Stimulated activated CD4-positive, alpha-beta T cell treated with anti-CD3 and anti-CD28 coated beads, Interleukin-2, amount 100 ng/mL, for 24 hours (primary cell): ENCODE measurements at places on chromosomes 13 and 19.

- DNase-seq: no peak
These were observed 22.2 kb downstream of the SHISA2 start for GRCh38 chr13:26029581-26030136.

GRCh38 chr19:2974342-2975041 is 2.9 kb upstream of the TLE6 start:
- DNase-seq: no peak

- no peak for DNase-seq
These were observed 396.5 kb downstream of the IRS2 start for GRCh38 chr13:109389892-109390345.

GRCh38 chr13:108342369-108343289 is 73.1 kb downstream of the TNFSF13B start:
- no peak for DNase-seq

DNA sequence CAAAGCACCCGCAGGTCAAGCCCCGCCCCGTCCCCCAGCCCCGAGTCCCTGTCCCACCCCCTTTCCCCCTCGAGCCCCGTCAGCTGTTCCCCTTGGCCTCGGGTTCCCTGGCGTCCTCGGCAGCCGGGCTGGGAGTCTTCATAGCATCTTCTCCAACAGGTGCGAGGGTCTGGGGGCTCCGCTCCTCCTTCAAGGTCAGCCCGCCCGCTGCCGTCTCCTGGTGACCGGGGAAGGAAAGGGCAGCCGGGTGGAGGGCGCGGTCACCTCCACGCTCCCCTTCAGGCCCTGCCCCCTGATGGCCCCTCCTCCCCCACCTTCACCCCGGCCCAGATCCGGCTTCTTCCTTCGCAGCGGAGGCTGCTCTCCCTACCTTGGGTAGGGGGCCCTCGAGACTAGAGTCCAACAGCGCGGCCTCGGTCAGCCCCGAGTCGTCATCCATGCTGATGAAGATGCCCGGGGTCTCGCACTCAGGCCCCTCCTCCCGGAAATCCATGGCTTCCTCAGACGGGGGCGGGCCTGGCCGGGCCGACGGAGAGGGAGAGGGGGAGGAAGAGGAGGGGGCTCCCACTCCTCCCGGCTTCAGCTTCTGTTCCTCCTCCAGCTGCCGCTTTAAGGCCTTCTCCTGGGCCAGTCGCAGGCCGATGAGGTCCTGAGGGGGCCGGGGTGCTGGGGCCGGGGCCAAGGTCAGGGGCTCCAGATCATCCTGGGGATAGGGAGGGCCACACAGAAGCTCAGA is 541 bp upstream of the RSPH6A start:
- DNase-seq: no peak

GRCh38 chr19:11617180-11618062 is 20.1 kb downstream of the ZNF627 start:
- DNase-seq: no peak

DNA sequence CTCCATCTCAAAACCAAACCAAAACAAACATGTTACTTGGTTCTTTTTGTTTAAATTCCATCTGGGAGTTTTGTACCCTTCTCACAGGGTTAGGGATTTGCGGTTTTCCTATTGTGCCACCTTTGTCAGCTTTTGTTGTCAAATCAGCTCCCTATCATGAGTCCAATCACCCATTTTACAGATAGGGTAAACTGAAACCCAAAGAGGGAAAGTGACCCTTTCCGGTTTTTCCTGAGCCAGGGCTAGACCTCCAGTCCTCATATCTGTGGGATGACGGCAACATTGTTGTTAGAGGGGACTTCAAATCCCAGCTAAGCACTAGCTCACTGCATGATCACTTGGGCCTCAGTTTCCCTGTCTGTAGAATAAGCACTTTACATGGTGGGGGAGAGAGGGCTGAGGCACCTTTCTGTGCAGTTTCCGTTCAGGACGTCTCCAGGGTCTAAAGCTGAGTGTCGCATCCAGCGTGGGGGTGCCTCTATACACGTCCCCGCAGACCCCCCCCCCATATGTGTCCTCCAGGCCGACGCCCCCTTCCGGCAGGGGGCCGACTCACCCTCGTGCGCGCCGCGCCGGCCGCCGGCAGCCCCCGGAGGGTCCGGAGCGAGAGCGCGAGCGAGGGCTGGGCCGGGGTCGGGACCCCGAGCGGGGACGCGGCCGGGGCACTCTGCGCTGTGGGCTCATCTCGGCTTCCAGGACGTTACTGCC is 3.9 kb downstream of the CCDC194 start:
- DNase-seq: no peak

DNA sequence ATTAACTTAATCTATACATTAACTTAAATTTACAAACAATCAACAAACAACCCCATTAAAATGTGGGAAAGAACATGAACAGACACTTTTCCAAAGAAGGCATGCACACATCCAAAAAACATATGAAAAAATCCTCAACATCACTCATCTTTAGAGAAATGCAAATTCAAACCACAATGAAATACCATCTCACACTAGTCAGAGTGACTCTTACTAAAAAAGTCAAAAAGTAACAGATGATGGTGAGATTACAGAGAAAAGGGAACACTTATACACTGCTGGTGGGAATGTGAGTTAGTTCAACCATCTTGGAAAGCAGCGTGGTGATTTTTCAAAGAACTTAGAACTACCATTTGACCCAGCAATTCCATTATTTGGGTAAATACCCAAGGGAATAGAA is 759.2 kb upstream of the SLITRK1 start:
- no peak for DNase-seq

- no peak for DNase-seq
These were observed 7.1 kb downstream of the SMG9 start for GRCh38 chr19:43747557-43748204.

DNA sequence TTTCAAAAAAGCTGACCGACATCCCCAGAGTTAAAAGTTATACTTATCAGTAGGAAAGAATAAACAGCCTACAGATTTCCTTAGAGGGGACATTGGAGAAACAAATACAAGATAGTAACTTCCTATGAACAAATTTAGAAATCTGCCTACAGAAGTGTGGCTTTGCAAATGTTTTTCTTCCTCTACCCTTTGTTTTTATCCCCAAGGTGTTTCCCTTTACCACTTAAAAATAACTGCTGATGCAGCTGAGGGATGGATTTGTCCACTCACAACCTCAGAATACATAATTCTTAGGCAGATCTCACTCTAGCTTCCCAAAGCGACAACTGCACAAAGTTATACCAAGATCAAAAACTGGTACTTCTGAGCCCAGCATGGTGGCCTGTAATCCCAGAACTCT is 20.9 kb downstream of the MED4 start:
- DNase-seq: no peak

DNA sequence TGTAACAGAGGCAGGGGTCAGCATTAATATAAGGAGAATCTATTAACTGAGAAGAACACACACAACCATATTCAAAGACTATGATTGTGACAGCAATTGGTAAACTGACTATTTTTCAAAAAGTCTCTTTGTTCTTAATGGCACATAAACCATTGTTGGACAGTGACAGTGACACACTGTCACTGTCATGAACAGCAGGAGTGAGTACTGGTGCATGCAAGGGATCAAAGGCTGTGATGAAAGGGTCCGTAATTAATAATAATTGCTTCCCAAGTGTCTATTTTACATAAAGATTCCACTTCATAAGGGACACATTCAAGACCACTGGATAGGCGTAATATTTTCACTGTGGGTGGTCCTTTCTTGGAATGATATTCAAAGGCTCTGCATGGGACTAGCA is 50.7 kb downstream of the LHFPL6 start:
- DNase-seq: no peak

DNA sequence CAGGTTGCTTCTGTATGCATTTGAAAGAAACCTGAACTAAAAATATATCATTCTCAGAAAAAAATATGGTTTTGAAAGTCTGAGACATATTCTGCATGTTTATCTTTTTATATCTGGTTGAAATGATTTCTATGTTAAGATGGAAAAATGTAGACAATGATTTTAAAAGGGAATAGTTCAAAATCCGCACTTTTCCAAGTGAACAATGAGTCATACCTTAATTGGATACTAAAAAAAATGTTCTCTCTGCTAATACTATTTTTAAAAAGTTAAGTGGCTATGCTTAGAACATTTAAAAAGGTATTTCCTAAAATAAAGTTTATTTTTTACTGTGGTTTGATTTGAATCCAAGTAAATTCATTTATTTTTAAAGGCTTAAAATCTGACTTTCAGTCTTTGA is 801.4 kb downstream of the SLITRK6 start:
- DNase-seq: no peak

DNA sequence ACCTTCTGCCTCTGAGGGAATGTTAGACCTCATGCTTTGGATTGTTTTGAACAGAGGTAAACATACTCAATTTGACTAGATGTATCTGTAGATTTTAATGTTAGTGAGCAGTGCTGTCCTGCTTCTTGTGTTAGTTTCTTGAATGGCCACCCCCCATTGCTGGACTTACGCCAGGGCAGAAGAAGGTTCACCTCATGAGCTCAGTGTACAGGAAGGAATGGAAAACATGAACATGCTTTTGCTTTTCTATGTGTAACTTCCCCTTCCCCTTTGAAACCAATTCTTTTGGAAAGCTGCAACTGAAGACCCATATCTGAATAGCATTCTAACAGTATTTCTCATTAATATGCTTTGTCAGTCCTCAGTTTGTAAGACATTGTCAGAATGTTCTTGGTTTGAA is 32.3 kb downstream of the WASF3 start:
- DNase-seq: no peak

GRCh38 chr13:26872525-26873385 is 112.2 kb upstream of the GPR12 start:
- DNase-seq: peak; percentile 71

DNA sequence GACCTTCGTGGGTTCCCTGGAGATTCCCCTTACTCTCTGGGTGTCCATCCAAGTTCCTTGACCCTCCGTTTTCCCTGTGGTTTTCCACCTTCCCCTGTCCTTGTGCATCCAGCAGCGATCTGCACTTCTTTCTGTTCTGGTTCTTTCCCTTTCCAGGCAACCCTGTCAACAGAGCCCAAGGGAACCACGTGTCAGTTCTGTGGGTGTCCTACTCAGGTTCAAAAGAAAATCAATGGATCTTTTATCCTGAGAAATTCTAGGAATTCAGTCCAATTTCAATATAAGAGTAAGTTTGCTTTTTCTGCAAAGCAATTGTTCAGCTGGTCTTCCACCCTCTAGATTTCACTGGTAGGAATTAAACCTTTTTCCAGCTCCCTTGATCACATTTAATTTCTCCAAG is 1394.8 kb upstream of the SLC10A2 start:
- no peak for DNase-seq

DNA sequence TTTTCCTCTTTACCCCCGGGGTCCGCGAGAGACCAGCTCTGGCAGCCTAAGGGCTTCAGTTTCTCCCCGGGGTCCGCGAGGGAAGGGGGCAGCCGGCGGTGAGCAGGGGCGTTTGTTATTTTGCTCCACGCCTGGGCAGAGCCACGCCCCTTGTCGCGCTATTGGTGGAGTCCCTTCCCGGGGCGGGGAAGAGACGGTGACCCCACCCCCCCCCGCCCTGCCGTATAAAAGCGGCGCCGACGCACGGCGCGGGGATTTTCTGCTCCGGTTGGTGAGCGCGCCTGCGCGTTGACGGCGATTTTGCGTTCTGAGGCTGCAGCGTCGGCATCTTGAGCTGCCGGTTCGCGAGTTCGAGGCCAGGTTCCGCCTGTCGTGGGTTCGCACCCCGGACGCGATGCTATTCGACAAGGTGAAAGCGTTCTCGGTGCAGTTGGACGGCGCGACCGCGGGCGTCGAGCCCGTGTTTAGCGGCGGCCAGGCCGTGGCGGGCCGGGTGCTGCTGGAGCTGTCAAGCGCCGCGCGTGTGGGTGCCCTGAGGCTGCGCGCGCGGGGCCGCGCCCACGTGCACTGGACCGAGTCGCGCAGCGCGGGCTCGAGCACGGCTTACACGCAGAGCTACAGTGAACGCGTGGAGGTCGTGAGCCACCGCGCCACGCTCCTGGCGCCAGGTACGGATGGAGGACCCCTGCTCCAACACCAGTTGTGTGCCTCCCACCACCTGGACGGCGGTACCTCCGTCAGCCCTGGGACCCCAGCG is at the start of gene ARRDC2:
Gene ARRDC2 (plus strand): TSS at position 254 of the 757 bp plus-strand sequence. CDS start 141 bp downstream, at position 395.
- peak; percentile 88 for DNase-seq

- no peak for DNase-seq
These were observed 8.9 kb downstream of the COG3 start for GRCh38 chr13:45473627-45474026.

DNA sequence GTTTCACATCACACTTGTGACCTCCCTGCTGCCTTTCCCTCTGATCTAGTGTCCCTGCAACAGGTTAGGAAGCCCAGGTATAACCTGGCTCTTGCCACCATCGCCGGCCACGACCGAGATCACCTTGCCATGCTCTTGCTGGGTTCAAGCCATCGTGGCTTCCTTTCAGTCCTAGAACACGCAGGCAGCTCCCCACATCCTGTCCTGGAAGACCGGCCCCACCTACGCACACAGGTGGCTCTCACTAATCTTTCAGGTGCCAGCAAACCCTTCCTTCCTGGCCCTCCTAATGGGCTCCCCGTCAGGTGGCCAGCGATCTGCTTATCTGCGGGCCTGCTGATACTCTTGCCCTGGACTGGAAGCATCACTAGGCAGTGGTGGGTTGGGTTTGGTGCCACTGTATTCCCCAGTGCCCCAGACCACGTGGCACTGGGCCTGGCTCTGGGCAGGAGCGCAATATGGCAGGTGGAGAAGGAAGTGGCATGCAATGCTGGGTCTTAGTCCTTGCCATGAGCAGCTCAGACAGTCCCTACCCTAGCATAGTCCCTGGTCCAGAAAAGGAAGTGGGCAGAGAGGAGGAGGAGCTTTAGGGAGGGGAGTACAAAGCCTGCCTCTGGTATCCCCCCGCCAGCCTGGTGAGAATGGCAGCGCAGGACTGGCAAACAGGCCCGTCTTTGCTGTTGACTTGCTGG is 11.8 kb downstream of the PPP1R37 start:
- DNase-seq: no peak

DNA sequence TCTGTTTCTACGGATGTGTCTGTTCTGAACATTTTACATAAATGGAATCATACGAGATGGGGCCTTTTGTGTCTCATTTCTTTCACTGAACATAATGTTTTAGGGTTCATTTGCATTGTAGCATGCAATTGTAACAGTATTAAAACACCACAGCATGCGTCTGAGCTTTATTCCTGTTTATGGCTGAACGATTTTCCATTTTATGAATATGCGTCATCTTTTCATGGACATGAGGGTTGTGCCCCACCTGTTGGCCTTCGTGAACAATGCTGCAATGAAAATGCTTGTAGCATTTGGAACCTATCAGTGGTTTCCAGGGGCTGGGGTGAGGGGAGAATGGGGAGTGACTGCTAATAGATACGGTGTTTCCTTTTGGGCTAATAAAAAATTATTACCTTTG is 5.1 kb downstream of the OR10H1 start:
- no peak for DNase-seq

- DNase-seq: no peak
These were observed 1.6 kb downstream of the GRIK5 start for GRCh38 chr19:42068361-42068755.

DNA sequence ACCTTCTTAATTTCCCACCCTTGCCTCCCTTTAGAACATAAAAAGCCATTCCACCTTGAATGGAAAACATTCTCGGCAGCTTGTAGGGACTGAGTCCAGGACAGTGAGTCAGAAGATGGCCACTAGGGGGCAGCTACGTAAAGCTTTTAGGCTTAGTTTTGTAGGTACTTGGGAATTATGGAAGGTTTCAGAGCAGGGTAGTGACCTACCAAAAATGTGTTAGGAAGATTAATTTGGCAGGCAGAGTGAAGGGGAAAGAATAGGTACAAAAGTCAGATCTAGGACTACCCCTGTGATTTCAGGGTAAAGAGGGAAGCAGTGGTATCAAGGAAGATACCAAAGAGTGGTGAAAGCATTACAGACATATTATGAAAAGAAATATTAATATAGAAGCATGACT is 198.4 kb downstream of the NDFIP2 start:
- peak; percentile 63 for DNase-seq
